Activated CD4-positive, alpha-beta T cell treated with anti-CD3 and anti-CD28 coated beads for 36 hours (primary cell): ENCODE measurements at places on chromosomes 2 and 18. TPM values are rescaled to one million over a fixed set of nuclear protein-coding genes. Genes with fewer than 3 reads are reported as not detected.

DNA sequence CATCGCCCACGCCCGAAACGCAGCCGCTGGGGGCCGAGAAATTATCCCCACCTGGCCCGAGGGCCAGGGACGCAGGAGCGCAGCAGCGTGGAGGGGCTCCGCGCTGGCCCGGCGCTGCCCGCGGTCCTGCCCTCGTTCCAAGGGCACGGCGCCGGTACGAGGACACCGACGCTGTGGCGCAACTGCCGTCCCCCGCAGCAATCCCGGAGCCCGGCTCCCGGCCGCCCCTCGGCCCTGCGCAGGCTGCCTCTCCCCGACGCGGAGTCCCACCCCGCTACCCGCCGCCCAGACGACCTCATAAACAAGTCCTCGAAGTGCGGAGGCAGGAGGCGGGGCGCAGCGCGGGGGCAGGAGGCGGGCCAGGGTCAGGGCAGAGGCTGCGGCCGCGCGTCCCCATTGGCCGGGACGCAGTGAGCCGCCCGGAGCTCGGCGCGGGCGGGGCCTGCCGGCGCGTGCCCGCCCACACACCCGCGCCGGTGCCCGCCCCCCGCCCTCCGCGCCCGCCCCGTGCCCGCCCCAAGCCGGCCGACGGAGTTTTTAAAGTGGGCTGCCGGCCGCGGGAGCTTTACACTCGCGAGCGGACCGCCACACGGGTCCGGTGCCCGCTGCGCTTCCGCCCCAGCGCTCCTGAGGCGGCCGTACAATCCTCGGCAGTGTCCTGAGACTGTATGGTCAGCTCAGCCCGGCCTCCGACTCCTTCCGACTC, at the start of gene EPAS1:
EPAS1 (plus strand) TSS at position 568 of the 706 bp plus-strand sequence. CDS start 505 bp downstream, outside the sequence.
- H3K4me1 ChIP-seq: peaks cover 16% of the 10 kb centered on the region
- peak; percentile 86 for DNase-seq
- H3K27ac ChIP-seq: peak within 1 kb of the TSS; percentile 47
- no peaks in the 10 kb centered on the region for H3K36me3 ChIP-seq
- H3K4me3 ChIP-seq: peak within 1 kb of the TSS; percentile 79
- H3K27me3 ChIP-seq: peaks cover 45% of the 10 kb centered on the region

DNA sequence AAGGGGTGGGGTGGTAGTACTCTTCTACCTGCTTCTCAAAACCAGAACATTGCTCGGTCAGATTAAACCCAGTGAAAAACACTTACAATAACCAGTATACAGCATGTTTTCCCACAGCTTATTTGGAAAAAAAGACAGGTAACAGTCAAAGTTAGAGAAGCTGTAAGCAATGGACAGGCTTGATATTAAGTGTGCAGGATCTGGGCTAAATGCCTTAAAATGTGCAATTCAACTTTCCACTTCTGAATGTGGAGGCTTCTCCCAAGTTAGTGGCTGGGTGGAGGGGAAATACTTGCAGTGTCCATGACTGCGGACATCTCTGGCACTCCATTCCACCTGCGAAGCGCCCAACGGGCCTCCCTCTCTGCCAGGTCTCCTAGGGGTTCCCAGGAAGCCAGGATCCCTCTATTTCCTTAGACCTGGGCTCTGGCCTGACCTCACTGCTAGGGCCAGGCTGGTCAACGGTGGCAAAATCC, 5.3 kb downstream of the ZEB2 start:
- H3K4me1 ChIP-seq: peaks cover 19% of the 10 kb centered on the region
- H3K27me3 ChIP-seq: peaks cover 44% of the 10 kb centered on the region
- H3K36me3 ChIP-seq: no peaks in the 10 kb centered on the region
- H3K27ac ChIP-seq: no peak overlapping the region
- no peak for DNase-seq

DNA sequence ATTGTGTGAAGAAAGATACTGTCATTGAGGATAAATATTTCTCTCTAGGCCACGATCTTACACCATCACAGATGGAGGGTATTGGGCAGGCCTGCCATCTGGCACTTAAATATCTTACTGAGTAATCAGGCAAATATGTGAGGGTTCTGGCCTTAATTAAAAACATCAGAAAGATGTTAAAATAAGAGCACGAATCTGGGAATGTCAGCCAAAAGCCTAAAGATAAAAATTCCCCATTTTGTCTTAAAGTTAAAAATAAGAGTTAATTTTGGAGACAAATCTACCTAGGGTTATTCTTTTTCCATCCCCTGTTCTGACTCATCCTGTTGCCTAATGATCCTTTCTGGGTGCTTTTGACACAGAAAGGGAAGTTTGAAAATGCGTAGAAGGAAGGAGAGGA, 121.0 kb downstream of the SUCLG1 start:
- no peak for DNase-seq
- no peaks in the 10 kb centered on the region for H3K4me1 ChIP-seq
- H3K36me3 ChIP-seq: no peaks in the 10 kb centered on the region

- DNase-seq: no peak
- no peak overlapping the region for H3K27ac ChIP-seq
- no peaks in the 10 kb centered on the region for H3K27me3 ChIP-seq
- H3K36me3 ChIP-seq: no peaks in the 10 kb centered on the region
These were observed 26.9 kb upstream of the SLC66A3 start for GRCh38 chr2:11128243-11128951.

DNA sequence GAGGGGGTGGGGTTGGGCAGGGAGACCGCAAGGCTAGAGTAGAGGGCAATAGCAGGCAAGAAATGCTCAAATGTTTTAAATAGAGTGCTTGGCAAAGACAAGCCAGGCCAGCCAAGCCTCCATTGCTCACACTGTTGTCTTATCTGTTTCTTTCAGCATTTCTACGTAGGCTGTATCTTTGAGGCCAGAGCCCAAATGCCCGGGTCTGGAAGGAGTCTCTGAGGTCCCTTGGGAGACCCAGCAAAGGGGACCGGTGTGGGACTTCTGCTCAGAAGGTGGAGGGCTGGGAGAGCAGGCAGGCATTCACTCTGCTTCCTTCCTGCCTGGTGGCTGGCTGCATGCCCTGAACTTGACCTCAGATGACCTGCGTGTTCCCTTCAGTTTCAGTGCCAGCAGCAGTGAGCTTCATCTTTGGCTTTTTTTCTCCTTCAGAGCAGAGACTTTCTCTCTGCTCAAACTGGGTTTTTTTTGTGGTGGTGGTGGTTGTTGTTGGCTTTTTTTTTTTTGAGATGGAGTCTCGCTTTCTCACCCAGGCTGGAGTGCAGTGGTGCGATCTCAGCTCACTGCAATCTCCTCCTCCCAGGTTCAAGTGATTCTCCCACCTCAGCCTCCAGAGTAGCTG, 13.7 kb upstream of the TET3 start:
- no peaks in the 10 kb centered on the region for H3K36me3 ChIP-seq
- peaks cover 63% of the 10 kb centered on the region for H3K4me1 ChIP-seq
- H3K4me3 ChIP-seq: peak overlapping the region; percentile 61
- no peaks in the 10 kb centered on the region for H3K27me3 ChIP-seq
- peak overlapping the region; percentile 87 for H3K27ac ChIP-seq

GRCh38 chr18:42891705-42892104, 223.8 kb downstream of the RIT2 start:
- no peaks in the 10 kb centered on the region for H3K27me3 ChIP-seq

CDH7 gene
- not detected for total RNA-seq

MARCO gene
- total RNA-seq: not detected

DNA sequence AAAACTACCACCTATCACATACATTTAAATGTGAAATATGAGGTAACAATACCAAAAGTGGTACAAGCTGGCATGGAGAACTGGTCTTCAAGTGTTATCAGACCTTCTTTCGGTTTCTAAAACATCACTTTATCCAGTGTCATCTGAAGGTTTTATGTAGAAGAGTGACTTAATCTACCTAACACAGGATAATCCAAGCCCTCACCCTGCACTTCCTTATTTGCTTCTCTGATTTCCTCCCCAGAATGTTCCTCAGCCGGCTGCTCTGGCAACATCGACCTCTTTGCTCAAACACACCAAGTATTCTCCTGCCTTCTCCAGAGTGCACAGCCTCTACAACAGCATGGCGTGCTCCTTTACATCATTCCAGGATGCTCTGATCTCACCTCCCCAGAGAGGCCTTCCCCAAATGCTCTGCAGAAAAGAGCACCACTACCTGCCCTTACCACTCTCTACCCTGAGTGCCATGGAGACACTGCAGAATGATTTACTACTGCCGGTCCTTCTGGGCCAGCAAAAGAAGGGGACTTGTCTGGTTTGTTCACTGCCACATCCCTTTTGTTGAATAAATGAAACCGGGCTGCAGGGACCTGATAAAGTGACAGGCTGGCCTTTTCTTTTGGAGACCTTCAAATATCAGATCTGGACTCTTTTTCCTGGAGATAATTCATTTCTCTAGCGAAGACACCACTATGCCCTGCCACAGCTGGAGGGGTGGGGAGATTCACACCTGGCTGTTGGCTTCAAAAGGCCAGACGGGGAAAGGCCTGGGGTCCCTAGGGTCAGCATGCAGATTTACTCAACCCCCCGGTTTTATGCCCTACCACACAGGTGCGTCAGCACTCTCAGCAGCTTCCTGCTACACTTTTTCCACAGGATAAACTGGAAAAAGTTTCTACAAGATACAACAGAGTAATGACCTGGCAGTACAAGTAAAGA, 42.0 kb downstream of the TTR start:
- H3K4me3 ChIP-seq: no peak overlapping the region
- peaks cover 18% of the 10 kb centered on the region for H3K4me1 ChIP-seq
- no peak for DNase-seq
- H3K36me3 ChIP-seq: no peaks in the 10 kb centered on the region
- H3K27me3 ChIP-seq: peaks cover 8% of the 10 kb centered on the region

DNA sequence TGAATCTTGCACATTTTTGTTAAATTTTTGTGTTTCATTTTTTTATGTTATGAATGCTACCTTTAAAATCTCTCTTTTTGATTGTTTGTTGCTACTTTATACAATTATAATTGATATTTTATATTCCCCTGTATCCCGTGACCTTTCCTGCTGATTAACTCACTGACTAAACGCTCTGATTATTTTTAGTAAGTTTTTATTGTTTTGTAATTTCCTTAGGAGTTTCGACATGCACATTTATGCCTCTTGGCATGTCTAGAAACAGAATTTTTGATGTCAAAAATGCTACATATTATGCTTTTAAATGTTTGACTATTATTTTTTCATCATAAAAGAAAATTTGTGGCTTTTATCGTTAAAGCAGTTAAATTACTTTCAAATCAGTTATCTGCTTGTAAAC, 1131.6 kb upstream of the TMEFF2 start:
- H3K27ac ChIP-seq: no peak overlapping the region
- no peak overlapping the region for H3K4me3 ChIP-seq
- no peaks in the 10 kb centered on the region for H3K36me3 ChIP-seq
- H3K4me1 ChIP-seq: no peaks in the 10 kb centered on the region
- DNase-seq: no peak

CAPN14 gene
- total RNA-seq: 0.64 TPM

ADI1 gene
- total RNA-seq: 32.3 TPM

GRCh38 chr2:236545814-236546480, 23.7 kb upstream of the ACKR3 start:
- H3K27me3 ChIP-seq: no peaks in the 10 kb centered on the region
- peaks cover 90% of the 10 kb centered on the region for H3K4me1 ChIP-seq
- peak; percentile 52 for DNase-seq
- peak overlapping the region; percentile 45 for H3K4me3 ChIP-seq

DNA sequence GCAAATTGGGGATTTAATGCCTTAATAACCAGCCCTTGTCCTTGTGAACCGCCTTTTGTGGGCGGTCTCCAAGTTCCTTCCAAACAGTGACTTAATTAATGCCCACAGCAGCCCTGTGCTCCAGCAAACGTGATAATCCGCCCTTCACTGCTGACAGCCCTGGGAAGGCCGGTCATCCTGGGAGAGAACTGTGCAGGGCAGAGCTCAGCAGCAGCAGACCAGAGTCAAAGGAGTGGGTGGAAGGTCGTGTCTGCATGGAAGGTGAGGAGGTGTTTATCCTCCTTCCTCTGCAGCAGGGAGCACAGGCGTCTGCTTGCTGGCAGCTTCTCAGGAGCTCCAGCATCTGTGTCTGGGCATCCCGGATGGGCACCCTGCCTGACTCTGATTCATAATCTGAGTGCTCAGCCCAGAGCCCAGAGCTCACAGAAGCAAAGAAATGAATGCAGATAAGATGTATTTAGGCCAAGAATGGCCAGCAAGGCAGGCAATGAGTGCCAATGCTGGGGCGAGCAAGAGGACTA, 270.0 kb upstream of the PXDN start:
- DNase-seq: no peak
- no peak overlapping the region for H3K27ac ChIP-seq
- H3K4me3 ChIP-seq: no peak overlapping the region

ANKRD30BL gene
- not detected for total RNA-seq

KIAA2012 gene
- total RNA-seq: not detected

DNA sequence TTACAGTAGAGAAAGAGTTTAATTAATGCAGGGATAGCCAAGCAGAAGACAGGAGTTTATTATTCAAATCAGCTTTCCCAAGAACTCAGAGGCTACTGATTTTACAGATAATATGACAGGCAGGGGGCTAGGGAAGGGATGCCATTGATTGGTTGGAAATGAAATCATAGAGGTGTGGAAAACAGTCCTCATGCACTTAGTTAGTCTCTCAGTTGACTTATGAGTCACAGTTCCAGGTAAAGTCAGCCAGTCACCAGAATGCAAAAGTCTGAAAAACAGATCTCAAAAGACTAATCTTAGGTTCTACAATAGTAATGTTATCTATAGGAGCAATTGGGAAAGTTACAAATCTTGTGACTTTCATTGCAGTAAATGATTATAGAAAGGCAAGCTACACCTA, 676.4 kb upstream of the CHAC2 start:
- no peak overlapping the region for H3K4me3 ChIP-seq
- no peaks in the 10 kb centered on the region for H3K4me1 ChIP-seq
- DNase-seq: no peak
- H3K27me3 ChIP-seq: no peaks in the 10 kb centered on the region
- H3K36me3 ChIP-seq: no peaks in the 10 kb centered on the region

DNA sequence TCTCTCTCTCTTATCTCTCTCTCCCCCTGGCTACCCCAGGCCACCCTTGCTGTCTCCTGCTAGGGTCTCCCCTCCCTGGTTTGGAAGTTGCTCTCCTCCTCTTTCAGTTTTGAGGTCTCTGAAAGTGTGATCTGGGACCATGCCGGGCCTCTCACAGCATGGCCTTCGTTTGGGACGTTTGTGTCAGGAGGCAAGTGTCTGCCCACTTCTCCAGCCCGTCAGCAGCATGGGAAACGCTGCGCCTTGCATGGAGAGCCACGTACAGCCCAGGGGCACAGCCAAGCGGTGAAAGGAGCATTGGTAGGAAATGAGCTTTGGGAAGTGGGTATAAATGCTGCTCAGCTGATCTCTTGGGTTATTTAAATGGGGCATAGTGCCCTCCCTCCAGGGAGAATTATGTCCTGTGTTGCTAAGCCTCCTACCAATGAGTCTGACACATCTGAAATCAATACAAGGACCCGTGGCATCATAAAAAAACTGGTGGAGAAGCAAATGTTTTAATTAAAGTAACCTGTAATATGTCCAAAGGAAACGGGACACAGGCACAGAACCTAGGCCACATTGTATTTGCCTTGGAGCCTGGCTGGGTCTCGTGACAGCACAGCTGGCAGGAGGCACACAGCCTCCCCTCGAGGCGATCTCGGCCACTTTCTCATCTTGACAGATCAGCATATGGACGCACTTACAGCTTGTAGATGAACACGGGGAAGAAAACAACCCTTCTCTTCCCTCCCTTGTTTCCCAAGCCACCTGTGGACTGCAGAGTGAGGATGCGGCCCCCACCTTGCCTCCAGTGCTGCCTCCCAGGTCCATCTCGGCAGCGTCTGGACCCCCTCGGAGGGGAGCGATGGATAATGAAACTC, 72.7 kb downstream of the SH3RF3 start:
- H3K4me1 ChIP-seq: no peaks in the 10 kb centered on the region
- no peak overlapping the region for H3K27ac ChIP-seq
- H3K4me3 ChIP-seq: no peak overlapping the region
- H3K36me3 ChIP-seq: no peaks in the 10 kb centered on the region
